ENCODE measurements at places on chromosomes 13 and 19.

- no peak for DNase-seq
These were observed 18.4 kb upstream of the RCBTB2 start for GRCh38 chr13:48551329-48551728.

DNA sequence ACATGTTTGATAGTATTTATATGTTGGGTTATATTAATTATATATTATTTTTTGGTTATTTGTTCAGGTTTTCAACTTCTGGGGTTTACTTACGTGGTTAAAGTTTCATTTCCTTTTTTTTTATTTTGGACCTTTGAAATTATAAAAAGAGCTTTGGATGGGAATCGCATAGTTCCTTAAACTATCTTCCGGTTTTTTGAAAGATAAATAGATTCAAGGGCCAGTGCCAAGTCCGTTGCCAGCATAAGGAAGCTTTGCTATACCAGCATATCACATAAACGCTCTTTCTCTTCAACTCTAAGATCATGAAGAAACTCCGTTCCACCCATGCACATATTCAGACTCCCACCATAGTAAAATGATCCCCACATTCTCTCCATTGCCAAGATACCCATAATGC, 7.4 kb upstream of the OXGR1 start:
- DNase-seq = no peak

DNA sequence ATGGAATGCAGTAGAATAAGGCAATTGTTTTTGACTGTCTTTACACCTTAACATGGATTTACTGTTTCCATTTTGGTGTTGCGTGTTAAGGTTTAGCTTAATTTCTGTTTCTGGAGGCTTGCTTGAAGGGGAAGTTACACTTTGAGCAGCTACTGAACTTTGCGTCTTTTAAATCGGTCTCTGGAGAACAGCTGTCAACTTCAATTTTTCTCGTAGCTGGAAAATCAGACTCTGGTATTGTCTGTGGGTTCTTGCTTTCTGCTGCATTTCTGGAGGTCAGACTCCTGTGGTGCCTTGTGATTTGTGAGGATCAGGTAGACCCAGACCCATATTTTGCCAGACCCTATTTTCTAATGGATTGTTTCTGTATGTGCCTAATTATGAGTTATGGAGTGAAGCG, 146.7 kb downstream of the ATP8A2 start:
- no peak for DNase-seq

DNA sequence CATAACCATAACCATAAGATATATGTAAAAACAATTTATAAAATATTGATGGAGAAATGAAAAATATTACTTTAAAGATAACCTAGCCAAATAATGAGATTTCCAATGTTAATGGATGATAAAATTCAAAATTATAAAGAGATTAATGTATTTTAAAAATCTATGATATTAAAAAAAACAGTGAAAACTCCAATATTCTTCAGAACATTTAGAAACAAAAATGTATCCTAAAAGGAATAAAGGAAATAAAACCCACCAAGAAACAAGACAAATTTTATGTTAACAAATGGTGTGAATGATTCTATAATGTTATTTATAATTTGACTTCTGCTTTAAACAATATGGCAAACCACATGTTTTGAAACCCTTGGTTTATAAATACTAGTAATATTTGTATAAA, 1587.8 kb downstream of the PCDH9 start:
- no peak for DNase-seq

GRCh38 chr19:3698974-3699740, 1.1 kb downstream of the PIP5K1C start:
- DNase-seq = no peak

DNA sequence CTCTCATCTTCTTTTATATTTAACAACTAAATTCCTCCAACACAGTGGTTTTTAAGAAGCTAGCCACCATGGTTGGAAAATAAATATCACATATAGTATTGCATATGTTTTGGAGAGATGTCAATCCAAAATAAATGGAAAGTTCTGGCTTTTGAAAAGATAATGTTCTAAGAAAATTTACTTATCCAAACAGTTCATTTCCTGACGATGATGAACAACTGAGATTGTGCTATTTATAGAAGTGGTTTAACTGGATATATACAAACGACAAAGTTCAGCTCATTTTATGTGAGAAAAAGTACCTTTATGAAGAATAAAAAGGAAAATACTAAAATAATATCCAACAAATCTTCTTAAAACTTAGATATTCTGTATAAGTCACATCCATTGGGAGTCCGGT, 174.7 kb downstream of the MZT1 start:
- DNase-seq = no peak

DNA sequence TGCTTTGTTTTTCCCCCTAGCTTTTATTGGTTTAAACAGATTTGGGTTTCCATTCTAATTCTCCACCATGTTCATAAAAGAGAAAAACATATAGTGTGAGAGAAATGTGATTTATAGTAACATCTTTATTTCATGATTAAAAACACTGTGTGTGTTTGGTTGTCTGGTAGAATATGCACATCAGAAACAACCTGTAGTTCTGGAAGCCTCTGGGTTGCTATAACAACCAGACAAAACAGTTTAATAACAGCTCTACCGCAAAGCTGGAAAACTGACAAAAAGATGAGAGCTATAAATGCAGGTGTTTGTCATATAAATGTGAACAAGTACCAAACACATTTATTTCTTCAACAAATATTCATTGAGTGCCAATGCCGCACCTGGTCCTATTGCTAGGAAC, 9.8 kb downstream of the KBTBD6 start:
- no peak for DNase-seq
